ENCODE measurements at places on chromosomes 16 and 17. TPM values are rescaled to one million over a fixed set of nuclear protein-coding genes. Genes with fewer than 3 reads are reported as not detected.

DNA sequence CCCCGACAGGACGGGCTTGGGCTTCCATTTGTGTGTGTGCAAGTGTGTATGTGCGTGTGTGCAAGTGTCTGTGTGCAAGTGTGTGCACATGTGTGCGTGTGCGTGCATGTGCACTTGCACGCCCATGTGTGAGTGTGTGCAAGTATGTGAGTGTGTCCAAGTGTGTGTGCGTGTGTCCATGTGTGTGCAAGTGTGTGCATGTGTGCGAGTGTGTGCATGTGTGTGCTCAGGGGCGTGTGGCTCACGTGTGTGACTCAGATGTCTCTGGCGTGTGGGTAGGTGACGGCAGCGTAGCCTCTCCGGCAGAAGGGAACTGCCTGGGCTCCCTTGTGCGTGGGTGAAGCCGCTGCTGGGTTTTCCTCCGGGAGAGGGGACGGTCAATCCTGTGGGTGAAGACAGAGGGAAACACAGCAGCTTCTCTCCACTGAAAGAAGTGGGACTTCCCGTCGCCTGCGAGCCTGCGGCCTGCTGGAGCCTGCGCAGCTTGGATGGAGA lies 23.1 kb upstream of the ITGAX start:
- no peak for DNase-seq

DNA sequence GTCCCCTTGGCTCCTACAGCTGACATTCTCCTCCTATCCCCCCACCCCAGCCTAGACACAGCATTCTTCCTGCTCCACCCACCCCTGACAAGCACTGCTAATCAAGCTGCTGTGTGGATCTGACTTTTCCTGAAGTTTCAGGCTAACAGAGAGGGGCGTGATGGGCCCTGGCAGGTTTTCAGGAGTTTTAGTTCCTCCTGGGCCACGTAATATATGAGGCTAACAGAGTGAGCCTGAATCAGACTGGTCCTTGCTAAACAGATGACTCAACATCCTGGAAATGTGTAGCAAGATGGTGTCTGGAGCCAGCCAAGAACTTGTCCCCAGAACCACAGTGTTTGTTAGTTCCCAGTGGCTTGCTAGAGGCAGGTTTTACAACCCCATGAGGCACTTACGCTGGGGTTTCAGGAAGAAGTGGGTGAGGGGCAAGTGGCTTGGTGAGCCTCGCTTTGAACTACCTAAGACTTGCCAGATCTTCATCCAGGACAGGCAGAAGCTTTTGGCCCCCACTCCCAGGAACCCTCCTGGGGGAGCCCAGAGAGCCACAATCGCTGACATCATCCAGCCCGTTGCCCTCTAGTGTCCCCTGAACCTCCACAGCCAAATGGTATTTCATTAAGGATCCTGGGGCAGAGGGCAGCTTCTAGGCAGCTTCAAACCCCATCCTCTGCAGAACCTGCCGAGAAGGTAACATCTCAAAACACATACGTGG lies 15.9 kb downstream of the TMEM92 start:
- DNase-seq = peak; percentile 84

DNA sequence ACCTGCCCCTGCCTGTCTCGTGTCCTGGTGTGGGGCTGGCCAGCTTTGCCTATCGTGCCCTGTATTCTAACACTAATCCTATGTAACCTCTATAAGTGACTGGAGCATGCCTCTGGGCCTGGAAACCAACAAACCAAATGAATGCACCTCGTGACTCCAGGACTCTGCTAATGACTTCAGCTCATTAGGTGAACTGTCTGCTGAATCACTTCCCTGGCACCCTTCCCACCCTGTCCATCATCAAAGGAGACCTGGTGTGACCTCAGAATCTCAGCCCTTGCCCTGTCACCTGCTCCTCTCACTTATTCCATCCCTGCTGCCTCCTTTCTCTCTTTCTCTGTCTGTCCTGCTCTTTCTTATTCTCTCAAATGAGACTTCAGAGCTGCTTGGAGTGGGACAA lies 322.4 kb downstream of the CBLN1 start:
- DNase-seq = no peak

GRCh38 chr17:57463103-57463885 lies 207.0 kb downstream of the MSI2 start:
- DNase-seq = no peak

DNA sequence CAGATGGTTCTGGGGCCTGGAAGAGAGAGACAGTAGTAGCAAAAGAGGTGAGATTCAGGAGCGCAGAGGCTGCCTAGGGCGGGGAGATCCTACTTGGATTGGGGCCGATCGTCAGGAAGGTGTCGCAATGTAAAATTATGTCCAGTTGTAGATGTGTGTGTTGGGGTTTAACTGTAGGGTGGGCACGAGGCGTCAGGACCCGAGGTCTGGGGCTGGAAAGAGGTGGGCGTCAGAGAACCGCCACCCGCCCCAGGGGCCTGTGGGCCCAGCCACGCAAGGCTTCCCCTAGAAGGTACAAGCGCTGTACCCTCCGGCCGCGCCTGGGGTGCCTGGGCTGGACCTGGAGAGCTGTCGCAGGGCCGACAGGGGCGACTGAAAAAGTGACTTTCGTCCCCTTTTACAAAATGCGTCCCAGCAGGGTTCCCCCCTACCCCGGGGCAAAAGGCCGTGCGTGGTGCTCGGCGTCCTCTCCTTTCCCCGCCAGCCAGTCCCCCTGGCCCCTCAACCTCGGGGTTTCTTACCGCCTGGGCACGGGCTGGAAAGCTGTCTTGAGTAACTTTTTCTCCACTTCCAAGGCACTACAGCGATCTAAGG lies 2.8 kb downstream of the IRX3 start:
- DNase-seq = no peak

DNA sequence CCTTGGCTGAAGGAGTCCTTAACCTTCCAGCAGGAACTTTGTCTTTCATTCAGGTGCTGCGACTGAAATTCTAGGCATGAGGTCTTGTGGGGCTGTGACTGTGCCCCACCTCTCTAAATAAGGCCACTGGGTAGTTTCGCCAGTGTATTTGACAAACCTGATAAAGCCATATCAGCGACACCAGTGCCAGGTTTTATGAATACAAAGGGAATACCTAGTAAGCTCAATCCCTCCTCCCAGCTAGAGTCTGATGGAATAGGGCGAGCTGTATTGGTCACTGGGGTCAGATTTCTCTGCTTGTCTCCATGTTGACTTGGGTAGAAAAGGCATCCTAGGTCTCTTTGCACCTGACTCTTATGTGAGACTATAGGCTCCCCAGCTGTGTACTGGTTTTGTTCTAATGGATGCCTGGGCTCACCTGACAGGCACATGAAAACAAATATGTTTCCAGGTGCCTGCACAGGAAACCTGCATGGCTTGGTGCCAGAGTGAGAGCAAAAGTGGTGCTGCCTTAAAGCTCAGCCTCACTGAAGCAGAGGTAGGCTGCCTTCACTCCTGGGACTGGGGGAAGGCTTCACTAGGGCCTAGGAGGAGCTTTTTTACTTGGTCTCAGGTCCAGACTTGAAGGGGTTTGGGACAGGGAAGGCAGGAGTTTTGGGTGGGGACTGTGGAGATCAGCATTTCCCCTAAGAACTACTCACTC lies 8.3 kb downstream of the SLC7A6 start:
- DNase-seq = no peak

- no peak for DNase-seq
Observed at GRCh38 chr17:1344521-1344920, 55.5 kb downstream of the YWHAE start.

GRCh38 chr17:21172846-21173245 lies 41.1 kb downstream of the TMEM11 start:
- DNase-seq = no peak

GRCh38 chr17:83078378-83079351 lies 744 bp upstream of the METRNL start:
- DNase-seq = no peak

DNA sequence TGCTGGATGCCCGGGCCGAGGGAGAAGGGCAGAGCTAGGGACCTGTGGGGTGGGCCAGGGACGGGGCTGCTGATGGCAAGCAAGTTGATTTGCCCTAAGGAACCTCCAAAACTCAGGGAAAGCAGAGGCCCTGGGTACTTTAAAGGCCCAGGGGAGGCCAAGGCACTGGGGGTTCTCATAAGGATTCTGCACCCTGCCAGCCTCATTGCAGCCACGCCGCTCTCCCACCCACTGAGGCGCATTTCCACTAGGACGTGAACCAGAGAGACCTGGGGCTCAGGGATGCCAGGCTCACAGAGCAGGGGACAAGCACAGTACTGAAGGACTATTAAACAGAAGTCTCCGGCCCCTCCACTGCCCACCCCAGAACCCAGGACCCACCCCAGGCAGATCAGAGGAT lies 39.4 kb upstream of the RBFOX3 start:
- DNase-seq = no peak

- no peak for DNase-seq
Observed at GRCh38 chr16:11215935-11216556, 40.0 kb downstream of the SOCS1 start.

- no peak for DNase-seq
Observed at GRCh38 chr17:48238933-48239602, 131.5 kb downstream of the SNX11 start.

DNA sequence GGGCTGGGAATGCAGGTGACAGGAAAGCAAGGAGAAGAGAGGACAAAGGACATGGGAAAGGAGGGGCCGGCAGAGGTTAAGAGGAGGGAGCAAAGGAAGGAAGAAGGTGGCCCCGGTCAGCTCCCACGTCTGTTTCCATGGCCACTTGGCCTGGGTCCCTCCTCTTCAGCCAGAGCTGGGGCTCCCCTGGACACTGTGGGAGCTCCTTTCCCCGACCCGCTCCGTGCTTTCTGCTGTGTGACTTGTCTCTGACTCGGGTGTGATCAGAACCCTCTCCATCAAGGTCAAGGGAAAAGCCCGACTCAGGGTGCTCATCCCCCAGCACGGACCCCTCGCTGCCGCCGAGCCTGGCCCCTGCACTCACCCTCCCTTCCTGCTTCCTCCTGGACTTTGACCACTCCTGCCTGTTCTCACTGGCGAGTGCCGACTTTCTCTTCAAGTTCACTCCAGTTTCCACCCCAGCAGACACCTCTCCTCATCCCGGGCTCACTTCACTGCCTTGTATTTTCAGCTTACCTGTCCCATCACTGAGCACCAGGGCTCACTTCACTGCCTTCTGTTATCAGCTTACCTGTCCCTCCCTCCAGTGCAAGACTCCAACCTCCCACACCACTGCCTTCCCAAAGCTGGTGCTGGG lies 61.2 kb downstream of the MEAK7 start:
- DNase-seq = no peak

- DNase-seq = no peak
Observed at GRCh38 chr17:58270476-58271215, 10.1 kb downstream of the MPO start.

DNA sequence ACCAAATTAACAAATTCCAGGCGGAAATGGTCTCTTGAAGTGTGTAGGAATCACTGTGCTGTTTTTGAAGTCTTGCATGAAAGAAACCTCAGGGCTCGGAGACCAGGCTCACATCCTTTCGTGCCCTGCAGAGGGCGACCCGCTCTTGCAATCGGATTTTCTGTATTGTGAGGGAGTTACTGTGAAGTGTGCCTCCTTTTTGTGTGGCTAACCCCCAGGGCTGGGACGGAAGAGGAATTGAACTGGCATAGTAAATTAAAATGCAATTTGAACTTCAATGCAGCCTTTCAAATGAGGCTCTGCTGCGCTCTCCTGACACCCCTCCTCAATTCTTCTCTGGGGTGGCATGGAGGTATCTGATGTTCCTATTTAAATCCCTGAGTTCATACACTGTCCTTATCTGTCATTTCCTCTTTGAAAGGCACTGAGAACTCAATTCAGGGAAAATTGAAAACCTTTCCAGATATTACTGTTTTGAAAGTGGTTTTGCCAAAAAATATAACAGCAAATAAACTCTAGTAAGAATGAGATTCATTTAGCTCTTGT lies 51.5 kb upstream of the MGAT5B start:
- peak; percentile 39 for DNase-seq

DNA sequence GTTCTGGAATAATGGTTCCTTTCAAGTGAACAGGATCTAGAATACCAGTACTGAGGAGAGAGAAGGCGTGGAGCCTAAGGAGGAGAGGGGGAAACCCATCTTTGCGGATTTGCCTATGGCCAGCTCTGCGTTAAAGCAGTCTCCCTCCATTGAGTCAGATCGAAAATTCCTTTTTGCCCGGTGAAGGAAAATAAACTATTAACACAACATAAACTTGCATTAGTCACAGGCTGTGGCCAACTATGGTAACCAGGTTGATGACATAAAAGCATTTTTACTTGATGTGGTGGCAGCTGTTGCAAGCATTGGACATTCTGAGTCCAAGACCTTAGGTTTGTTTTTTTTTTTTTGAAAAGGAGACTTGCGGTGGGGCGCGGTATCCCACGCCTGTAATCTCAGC lies 8.9 kb downstream of the LDAF1 start:
- DNase-seq = no peak

DNA sequence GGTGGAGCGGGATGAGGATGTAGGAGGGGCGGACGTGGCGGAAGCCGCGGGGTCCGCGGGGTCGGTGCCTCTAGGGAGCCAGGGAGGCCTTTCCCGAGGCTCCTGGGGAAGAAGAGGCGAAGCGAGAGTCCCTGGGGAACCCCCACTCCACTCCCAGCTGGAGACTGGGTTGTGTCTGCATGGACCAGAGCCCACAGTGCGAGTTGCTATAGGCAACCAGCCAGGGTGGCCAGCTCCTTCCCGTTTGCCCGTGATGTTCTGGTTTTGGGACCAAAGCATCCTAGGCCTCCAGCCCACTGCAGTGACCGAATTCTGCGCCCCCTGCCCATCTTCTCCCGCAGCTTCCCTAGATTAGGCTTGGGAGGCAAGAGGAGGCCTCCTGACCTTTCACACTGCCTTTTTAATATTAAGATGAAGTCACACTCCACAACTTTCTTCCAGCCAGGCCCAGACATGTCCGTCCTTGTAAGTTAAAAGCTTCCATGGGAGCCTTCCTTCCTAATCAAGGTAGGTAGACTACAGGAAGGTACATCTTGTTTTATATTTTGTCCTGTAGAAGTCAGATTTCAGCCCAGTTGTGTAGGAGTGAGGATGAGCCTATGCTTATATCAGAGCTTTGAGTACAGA lies 469 bp downstream of the AMZ2 start:
- peak; percentile 78 for DNase-seq

Gene ZPBP2
- not detected for total RNA-seq

Gene CMTM4
- 14.4 TPM for total RNA-seq

Gene PPM1E
- total RNA-seq = 2.1 TPM

Gene TBC1D3C
- 0.32 TPM for total RNA-seq
